ENCODE measurements at places on chromosomes 2 and 18.
A peak's percentile ranks its signal among the peaks of the same experiment; 100 is the strongest.

DNA sequence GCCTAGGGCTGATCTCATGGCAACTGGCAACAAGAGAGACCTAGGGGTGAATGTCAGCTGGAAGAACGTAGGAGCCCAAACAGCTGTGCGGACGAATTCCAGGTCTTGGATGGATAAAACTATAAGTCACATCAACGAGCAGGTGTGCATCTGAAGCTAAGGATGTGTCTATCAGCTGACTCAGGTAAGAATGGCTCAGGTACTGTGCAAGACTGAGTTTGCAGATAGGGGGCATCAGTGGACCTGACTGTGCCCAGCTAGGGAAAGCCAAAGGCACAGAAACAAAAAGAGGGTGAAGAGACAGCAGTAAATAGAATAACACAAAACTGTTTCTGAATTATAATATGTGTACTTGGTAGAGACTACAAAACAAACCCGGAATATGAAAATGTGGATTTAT, 357.3 kb downstream of the ZEB2 start:
- DNase-seq = no peak

GRCh38 chr2:118779362-118779761, 68.1 kb downstream of the EN1 start:
- DNase-seq = no peak

DNA sequence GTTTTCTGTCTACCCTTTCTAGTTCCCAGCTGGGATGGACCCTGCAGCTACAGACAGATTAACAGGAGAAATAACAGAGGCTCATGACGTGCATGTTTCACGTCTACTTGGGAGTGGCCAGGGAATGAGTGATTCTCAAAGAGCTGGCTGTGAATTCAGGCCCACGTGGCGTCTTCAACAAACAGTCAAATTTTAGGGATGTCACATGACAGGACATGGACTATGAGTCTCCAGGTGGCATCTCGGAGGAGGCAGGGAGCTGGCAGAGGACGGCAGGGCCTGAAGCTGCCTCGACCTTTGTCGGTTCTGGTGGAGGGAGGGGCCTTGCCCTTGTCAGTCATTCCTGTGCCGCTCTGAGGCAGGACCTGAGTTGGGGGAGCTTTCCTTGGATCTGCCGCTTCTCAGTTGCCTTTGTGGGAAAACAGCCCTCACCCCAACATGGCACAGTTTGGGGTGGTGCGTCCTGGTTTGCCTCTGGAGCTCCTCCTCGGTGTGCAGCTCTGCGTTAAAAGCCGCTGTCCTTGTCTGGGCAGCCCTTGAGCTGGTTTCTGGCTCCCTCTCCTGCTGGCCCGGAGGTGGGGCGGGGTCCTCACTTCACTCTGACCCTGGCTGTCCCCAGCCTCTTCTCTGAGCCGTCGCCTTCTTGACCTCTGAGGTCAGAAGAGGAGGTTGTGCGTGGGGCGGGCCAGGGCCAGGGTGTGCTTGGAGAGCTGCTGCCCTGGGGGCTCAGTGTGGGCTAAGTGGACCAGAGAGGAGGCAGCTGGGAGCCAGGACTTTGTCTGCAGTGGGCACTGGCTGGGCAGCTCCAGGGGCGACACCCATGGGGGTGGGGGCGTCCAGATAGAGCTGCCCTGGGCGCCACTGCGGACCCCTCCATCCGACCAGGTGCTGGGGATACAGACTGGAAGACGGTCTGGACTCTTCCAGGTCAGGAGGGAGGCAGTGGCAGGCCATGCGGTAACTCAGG, 12.1 kb upstream of the GAL3ST2 start:
- peak; percentile 8 for DNase-seq

DNA sequence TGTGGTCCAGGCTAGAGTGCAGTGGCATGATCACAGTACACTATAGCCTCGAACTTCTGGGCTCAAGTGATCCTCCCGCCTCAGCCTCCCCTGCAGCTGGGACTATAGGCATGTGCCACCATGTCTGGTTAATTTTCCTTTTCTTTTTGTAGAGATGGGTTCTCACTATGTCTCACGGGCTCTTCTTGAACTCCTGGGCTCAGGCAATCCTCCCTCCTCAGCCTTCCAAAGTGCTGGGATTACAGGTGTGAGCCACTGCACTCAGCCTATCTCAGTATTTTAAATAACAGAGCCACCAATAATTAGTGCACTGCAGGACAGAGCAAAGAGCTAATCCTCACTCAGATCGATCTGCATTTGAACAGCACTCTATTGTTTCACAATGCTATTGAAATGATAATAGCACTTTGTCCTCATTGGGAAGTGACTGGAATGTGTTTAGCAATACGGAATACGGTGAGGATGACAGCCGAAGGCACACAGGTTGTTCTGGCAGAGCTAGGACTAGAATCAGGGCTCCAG, 335.9 kb downstream of the DLGAP1 start:
- DNase-seq = no peak

GRCh38 chr2:3313781-3314375, 63.7 kb downstream of the EIPR1 start:
- no peak for DNase-seq

DNA sequence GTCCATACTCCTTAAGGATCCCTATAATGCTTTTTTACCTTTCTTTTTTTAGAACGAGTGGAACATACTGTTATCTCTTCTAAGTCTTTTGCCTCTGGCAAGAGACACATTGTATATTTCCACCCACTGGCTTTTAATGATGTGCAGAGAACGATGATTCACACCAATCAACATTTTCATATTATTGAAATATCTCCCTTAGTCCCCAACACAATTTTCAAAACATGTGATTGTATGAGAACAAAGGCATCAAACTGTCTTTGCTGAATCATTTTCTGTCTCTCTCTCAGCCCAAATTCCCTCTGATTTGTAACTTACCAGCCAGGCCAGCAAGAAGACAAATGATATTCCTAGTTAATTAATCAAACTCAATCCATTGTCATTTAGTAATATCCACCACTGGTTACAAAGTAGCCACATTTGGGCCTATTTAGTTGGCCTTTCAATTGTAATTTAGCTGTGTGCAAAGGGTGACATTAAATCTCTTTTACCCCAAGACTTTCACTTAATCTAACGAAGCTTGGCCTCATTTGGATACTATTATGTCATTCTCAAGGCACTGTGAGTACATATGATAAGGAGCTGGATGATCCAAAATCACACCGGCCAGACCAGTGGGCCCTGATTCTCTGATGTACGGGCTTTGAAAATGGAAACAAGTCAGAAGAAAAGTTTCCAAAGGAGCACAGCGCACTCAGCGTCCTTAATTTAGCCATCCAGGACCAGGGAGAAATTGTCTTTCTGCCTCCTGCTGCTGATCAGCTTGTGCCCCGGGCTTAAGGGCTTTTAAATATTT, 185.1 kb downstream of the SCG2 start:
- DNase-seq = no peak

GRCh38 chr18:41113885-41114482, 841.0 kb upstream of the PIK3C3 start:
- DNase-seq = no peak

GRCh38 chr2:47516360-47517104, 113.6 kb downstream of the MSH2 start:
- no peak for DNase-seq

DNA sequence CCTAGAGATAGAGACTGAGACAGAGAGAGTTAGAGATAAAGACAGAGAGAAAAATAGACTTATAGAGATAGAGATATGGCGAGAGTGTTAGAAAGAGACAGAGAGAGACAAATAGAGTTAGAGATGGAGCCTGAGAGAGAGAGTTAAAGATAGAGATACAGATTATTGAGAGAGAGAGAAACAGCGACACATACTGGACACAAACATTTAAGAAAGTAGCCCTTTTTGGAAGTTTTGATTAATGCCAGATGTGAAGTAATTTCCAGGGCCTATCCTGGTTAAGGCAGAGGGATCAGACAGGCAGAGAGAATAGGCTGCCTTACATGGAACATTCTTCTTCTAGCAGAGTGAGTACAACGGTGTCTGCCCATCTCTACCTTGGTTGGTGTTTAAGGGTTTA, 311.6 kb upstream of the CDH7 start:
- no peak for DNase-seq

- no peak for DNase-seq
Observed at GRCh38 chr18:21110713-21111345, 784 bp downstream of the ROCK1 start.

GRCh38 chr2:86358957-86359356, 21.5 kb upstream of the REEP1 start:
- no peak for DNase-seq

GRCh38 chr2:148902798-148903197, 27.8 kb downstream of the KIF5C start:
- no peak for DNase-seq

DNA sequence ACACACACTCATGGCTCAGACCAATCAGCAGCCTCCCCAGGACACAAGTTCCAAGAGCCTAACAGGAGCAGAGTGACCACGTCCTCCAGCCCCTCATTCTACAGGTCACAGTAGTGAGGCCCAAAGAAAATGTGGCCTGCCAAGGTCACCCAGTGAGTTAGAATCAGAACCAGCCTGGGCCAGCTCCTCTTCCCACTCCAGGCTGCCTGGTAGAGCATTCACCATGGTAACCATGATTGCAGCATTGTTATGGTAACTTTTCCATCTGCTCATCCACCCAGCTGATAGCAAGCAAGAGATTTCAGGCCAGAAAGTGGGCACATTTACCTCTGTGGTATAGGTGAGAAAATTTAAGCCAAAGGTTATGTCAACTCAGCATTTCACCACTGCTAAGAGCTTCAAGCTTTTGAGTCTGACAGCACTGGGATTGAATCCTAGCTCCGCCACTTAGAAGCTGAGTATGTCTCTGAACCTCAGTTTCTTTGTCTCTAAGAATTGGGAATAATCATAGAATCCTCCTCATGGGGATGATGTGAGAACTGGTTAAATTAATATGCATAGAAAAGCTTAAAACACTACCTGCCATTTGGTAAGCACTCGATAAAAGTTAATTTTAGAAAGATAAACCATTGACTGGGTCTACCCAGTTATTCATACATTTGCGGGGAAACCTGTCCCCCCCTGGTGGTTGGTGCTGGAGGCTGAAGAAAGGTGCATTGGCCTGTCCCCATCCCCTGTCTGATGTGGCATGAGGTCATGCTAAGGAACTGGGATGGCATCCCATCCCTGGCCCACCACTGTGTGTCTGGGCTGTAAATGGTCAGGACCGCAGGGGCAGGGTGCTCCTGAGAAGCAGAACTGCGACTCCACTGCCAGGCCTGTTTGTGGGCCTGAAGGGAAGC, 181.5 kb downstream of the KLHL29 start:
- DNase-seq = no peak

DNA sequence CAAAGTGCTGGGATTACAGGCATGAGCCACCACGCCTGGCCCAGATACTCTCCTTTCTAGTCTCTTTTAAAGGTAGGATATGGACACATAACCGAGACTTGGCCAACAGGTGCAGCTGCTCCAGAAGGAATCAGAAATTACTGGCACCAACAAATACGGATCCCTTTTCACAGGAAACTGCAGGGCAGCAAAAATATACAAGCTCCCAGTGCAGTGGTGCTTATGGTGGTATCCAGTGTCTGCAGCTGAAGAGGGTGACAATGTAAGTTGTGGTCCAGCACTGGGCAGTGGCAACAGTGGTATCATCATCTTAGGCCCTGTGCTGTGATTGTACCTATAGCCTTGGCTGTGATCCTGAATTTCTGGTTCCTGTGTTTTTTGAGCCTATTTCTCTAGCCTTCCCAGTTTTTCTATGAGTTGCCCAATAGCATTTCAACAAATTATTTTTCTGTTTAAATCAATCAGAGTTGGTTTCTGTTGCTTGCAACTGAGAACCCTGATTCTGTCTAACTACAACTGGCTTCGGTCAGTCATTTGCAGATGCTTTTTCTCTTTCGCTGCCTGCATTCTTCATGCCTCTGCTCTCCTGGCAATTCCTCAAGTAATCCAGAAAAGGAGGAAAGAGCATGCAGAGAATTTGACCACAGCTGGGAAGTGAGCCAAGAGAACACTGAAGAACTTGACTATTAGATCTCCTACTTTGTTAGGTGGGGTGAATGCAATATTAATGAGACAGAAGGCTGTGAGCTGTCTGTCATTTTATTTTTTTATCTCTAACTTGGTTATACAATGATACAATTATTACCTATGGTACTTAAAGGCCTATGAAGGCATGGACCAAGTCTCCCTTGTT, 30.8 kb upstream of the EML4 start:
- no peak for DNase-seq

DNA sequence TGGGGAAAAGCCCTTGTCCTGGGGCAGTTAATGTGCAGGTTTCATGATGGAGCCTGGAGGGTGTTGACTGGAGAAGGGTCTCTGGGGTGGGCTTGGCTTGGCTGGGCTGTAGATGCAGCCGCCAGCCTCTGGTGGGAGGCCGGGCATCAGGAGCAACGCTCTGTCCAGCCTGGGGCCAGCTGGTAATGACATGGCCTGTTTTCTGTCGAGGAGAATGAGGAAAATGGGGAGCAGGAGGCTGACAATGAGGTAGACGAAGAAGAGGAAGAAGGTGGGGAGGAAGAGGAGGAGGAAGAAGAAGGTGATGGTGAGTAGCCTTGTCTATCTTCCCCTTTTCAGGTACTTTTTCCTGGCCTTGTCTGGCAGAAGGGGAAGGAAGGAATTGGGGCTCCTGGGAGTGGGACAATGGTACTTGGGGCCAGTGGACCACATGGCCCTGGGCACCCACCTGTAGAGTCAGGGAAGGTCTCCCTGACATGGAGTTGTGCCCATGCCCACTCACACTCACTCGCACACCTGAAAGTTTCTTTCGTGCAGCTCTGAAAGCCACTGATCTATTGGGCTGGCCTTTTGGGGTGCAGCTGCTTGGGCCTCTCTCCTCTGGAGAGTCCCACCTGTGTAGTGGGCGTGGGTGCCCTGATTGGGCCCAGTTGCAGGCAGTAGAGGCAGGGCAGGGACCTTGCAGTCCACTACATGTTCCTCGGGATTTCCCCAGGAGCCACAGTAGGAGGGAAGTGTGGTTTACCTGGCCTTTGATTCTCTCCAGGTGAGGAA, 3.5 kb downstream of the PTMA start:
- DNase-seq = peak; percentile 15

DNA sequence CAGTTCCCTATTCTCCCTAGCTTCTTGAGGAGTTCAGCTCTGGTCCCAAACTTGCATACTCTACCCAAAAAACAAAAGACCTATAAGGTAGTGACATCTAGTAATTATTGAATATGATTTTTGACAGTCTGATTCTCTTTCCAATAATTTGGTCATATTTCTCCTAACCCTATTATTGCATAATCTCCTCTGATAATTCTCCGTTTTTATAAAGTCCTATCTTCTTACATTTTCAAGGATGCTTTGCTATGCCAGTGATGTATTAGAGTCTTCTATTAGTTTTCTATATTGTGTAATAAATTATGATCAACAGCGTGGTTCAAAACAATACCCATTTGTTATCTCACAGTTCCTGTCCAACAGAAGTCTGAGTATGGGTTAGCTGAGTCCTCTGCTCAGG, 426.3 kb downstream of the BCL11A start:
- no peak for DNase-seq

- no peak for DNase-seq
Observed at GRCh38 chr2:171069286-171069956, 91.3 kb downstream of the TLK1 start.

DNA sequence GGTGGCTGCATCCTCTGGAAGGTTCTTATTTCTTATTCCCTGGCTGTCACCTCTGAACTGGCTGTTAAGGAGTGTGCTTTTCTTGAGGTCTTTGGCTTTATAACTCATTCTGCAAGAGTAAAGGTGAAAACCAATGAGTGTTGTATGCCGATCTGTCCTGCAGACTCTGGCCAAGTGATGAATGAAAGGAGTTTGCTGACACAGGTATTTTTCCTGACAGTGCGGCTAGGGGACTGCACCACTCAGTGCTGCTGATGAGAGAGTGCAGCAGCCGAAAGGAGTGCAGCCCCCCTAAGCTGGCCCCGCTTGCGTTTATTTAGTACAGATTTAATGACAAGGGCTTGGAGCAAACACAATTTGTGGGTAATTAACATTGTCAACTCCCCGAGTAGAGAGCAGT, 41.8 kb downstream of the RAB6D start:
- DNase-seq = no peak

Measured in ovary (tissue), 10 donors.